ENCODE measurements at places on chromosomes 5 and 9.

GRCh38 chr5:173018358-173018757 lies 34.8 kb downstream of the ATP6V0E1 start:
- no peak for DNase-seq

GRCh38 chr9:133951265-133951664 lies 40.9 kb downstream of the VAV2 start:
- no peak for DNase-seq

DNA sequence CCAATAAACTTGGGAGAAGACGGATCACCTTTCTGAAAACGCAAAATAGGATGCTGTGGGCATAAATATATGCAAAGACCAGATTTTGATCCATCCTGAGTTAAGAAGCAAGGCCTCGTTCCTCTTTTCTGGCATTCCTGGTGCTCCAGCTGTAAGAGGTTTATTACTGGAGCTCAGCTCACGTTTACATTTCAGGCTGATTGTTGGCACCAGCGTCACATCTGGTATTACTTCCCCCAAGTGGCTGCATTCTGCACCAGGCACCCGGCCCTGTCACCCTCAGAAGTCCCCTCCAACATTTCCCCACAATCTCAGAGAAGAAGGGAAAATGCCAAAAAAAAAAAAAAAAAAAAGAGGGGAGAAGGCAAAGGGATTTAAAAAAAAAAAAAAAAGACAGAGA lies 348.7 kb downstream of the SLIT3 start:
- no peak for DNase-seq

DNA sequence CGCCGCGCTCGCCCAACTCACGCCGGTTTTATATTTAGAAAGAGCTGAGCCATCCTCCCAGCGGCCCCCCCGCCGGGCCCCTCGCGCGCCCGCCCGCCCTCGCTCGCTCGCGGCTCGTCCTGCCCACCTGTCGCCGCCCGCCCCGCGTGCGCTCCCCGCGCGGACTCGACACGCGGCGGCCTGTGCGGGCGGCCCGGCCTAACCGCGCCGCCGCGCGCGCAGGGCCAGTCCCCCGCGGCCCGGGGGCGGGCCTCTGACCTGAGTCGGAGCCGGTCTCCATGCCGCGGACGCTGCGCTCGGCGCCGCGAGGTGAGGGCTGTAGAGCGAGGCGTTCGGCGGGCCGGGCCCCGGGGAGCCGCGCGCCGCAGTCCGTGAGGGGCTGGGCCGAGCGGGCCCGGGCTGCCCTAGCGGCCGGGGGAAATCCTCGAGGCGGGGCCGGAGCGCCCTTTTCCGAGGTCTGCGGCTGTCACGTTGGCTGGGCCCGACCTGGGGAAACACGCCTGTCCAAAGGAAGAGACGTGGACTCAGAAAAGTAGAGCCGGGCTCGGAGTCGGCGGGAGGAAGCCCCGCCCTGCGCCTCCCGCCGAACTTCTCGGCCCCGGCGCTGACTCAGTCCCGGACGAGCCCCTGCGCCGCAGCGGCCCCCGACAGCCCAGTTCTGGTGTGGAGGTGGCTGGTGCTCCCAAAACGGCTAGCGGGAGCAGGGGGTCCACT lies at the start of gene ECPAS:
Gene ECPAS, minus strand, starts transcription at position 526 of the 714 bp plus-strand sequence. CDS start 11,465 bp downstream, outside the sequence.
- peak; percentile 57 for DNase-seq

DNA sequence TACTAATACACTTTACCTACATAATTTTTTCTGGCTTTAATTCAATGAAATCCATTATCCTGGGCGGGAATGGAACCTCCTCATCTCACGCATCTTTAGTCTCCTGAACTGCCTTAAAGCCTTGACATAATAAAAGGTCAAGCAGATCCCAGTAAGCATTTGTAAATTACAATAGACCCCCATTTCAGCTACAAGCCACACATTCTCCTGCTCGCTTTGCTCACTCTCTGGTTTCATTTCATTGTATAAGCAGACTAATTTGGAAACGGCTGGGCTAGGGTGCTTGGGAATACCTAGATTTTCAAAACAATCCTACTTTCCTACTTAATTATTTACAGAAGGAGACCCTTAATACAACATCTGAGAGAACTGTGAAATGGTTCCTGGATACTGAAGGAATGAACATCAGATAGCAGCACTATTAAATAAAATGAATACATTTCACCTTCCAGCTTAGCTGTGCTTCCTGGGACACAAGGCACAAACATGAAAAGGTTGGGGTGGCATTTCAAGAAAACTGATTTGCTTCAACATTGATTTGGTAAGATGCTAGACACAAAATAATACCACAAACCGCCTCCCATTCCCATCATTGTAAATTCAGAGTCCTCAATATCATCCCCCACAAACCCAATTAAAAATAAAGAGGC lies 1.5 kb downstream of the JAKMIP2 start:
- DNase-seq = no peak

DNA sequence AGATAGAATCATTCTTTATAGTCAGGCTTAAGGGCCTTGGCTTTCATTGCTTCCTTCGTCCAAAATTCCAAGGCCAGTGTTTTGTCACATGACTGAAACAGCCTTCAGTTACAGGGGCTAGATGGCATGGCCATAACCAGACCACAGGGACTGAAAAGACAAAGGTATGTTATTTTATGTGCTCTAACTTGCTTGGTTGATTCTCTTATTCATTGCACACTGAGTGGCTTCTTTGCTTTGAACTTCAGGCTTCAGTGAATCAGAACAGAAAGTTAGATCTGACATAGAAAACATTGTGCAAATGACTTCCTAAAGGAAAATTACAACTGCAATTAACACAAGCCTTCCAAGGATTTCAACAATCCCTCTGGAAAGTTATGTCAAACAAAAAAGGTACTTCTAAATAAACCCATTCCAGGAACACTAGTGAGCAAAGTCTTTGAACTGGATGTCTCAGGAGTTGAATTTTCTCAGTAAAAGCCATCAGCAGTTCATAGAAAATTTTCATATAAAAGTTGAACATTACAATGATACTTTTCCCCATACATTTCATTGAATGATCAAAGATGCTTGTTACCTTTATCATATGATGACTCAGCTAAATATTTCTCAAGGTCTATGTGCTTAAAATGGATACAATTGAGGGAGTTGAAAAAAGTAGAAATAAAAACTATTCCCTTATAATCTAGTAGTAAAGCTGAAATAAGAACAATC lies 355.3 kb downstream of the TMEM232 start:
- DNase-seq = no peak

DNA sequence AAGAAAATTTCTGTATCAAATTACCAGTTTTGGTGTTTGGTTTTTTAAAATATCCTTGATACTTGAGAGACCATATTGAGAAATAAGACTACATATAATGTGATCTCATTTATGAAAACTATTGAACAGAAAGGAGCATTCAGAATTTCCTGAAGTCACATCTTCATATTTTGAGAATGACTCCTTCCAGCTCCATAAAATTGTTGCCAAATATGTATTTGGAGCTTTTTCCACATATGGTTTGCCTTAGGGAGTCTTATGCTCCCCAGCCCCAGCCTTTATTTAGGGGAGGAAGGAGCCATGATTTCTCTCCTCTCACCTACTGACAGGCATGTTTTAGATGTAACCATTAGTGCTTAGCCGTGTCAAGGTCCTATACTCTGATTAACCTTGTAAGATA lies 51.1 kb downstream of the GCNT1 start:
- DNase-seq = no peak

- DNase-seq = no peak
These were observed 21.5 kb downstream of the TENT4A start for GRCh38 chr5:6734781-6735180.

DNA sequence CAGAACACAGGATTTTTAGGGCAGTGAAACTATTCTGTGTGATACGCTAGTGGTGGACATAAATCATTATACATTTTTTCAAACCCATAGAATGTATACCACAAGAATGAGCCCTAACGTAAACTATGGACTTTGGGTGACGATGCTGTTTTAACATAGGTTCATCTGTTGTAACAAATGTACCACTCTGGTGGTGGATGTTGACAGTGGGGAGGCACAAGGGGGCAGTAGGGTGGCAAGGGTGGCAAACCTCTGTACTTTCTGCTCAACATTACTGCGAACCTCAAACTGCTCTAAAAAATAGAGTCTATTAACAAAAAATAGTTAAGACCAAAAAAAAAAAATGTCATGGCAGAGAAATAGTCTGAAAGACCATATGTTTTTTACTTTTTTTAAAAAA lies 9.1 kb upstream of the MVB12B start:
- DNase-seq = no peak

DNA sequence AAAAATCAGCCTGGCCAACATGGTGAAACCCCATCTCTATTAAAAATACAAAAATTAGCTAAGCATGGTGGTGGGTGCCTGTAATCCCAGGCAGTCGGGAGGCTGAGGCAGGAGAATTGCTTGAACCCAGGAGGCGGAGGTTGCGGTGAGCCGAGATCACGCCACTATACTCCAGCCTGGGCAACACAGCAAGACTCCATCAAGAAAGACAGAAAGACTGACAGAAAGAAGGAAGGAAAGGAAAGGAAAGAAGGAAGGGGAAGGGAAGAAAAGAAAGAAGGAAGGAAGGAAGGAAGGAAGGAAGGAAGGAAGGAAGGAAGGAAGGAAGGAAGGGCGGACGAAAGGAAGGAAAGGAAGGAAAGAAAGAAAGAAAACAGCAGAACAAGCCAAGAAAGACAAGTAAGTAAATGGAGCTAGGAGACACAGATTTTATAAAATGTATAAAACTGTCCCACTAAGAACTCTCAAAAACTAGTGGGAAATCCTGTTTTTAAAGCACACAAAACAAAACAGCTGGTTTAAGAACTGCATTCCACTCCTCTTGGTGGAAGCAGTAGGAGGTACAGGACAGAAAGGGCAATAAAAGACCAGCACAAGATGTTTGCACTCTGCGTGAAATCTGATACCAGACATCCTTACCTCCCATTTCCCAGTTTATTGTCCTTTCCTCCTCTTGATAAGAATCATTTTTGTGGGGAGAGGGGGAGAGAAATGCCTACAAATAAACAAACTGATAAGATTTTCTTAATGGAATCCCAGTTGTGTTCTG lies 46.7 kb downstream of the MYO10 start:
- no peak for DNase-seq

DNA sequence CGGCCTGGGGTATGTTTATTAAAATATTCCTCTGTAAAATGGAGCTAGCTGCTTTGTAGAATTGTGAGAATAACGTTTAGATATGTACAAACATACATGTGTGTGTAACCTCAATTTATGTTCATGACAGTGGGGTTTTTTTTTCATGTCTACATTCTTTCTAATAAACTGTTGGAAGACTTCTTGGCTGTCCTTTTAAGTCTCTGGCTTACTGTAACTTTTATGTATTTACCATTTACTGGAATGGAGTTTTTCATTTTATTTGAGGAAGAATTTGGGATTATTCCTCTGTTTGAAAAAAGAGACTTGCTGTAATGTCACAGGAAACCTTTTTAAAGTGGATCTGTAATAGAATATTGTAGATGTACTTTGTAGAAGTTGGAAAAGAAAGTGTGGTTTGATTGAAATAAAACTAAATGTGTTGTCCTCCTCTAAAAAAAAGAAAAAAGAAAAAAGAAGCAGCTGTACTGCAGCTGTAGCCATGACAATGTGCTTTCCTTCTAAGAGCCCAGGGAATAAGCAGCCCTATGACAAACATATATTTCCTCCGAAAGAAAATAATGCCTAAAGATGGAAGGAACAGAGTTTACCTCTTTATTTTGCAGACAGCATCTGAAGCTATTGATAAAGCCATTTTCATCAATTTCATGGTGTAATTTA lies 71.2 kb upstream of the FREM1 start:
- DNase-seq = no peak

DNA sequence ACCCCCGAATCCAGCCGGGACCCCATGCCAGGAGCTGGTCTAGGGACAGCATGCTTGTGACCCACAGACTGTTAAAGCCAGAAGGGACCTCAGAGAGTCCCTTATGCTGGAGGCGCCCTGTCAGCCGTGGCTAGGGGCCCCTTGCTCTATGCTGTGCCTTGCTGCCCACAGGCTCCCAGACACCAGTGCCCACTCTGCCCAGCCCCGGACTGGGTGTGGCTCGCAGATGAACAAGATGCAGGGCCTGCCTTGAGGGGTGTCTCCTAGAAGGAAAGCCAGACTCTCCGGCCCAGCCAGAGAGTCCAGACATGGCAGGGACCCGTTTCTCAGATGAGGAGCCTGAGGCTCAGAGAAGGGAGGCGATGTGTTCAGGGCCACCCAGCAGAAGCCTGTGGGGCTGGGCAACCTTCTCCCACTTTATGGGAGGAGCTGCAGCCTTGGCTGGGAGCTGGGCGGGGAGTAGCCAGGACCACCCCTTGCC lies 85.7 kb downstream of the LMX1B start:
- DNase-seq = no peak

- no peak for DNase-seq
These were observed 61.2 kb downstream of the COL15A1 start for GRCh38 chr9:99004717-99005460.

Data from stimulated activated CD4-positive, alpha-beta T cell treated with anti-CD3 and anti-CD28 coated beads, Interleukin-15, amount 100 ng/mL, for 48 hours (primary cell).